ENCODE measurements at places on chromosomes 13 and 19.
A peak's percentile ranks its signal among the peaks of the same experiment; 100 is the strongest.

- no peak for DNase-seq
Observed at GRCh38 chr19:17889609-17890214, 18.0 kb downstream of the SLC5A5 start.

- no peak for DNase-seq
Observed at GRCh38 chr13:113845723-113846635, 17.9 kb downstream of the GAS6 start.

GRCh38 chr13:90444232-90444631 is 903.3 kb upstream of the MIR17HG start:
- DNase-seq: no peak

- DNase-seq: peak; percentile 2
Observed at GRCh38 chr13:107907065-107907805, 308.1 kb downstream of the LIG4 start.

GRCh38 chr13:66560189-66560588 is 669.9 kb downstream of the PCDH9 start:
- no peak for DNase-seq

GRCh38 chr19:4969292-4969771 is 419 bp downstream of the KDM4B start:
- no peak for DNase-seq

GRCh38 chr19:10078329-10078728 is 7.8 kb upstream of the SHFL start:
- DNase-seq: no peak
